ENCODE measurements at places on chromosomes 1 and 21.
A peak's percentile ranks its signal among the peaks of the same experiment; 100 is the strongest.

- DNase-seq: no peak
Observed at GRCh38 chr1:15388201-15388880, 21.3 kb upstream of the EFHD2 start.

DNA sequence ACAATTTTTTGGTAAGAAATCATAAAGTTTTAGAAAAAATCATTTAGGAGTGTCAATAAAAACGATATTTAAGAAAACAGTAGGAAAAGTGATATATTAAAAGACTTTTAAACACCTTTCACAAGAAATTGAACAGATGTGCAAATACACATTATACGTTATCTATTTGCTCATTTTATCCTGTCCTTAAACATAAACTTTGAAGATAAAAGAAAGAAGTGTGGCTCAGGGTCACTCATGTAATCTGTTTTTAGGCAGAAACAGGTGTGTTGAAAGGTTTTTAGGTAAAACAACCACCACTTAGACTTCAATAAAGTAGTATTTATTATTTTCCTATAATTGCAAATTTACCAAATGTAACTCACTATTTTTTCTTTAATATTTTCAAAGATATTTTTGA is 13.1 kb downstream of the AMY2B start:
- DNase-seq: no peak

DNA sequence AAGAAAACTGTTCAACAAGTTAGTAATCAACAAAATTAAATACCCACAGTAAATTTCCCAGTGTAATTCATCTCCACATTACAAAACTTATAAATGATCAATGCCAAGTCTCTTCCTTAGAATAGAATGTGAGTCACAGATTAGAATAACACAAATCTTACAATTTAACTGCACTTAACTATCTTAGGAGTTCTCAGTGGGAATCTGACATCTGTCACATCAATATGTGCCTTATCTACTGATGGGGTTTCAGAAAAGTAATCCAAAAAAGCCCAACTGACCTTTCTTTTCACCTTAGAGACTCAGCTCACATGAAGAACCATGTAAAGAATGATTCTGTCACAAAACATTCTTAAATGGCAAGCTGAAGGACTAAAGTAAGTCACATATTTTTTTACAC is 141.4 kb downstream of the RERE start:
- DNase-seq: no peak

GRCh38 chr1:47817861-47818260 is 179.3 kb downstream of the TRABD2B start:
- no peak for DNase-seq

GRCh38 chr1:92695104-92695503 is 89.8 kb downstream of the EVI5 start:
- peak; percentile 21 for DNase-seq

- no peak for DNase-seq
Observed at GRCh38 chr1:3318329-3318728, 136.1 kb upstream of the ARHGEF16 start.

DNA sequence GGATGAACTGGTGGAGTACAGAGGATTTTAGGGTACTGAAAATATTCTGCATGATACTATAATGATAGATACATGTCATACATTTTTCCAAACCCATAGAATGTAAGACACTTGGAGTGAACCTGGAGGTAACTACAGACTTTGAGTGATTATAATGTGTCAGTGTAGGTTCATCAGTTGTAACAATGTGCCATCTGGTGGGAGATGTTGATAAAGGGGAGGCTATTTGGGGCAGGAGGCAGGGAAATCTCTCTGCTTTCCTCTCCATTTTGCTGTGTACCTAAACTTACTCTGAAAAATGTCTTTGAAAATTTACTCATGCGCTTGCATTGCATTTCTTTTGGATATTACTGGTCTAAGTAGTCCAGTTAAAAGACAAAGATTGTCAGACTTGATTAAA is 35.2 kb downstream of the PTBP2 start:
- no peak for DNase-seq

GRCh38 chr21:28669321-28669720 is 323.4 kb downstream of the LTN1 start:
- no peak for DNase-seq

DNA sequence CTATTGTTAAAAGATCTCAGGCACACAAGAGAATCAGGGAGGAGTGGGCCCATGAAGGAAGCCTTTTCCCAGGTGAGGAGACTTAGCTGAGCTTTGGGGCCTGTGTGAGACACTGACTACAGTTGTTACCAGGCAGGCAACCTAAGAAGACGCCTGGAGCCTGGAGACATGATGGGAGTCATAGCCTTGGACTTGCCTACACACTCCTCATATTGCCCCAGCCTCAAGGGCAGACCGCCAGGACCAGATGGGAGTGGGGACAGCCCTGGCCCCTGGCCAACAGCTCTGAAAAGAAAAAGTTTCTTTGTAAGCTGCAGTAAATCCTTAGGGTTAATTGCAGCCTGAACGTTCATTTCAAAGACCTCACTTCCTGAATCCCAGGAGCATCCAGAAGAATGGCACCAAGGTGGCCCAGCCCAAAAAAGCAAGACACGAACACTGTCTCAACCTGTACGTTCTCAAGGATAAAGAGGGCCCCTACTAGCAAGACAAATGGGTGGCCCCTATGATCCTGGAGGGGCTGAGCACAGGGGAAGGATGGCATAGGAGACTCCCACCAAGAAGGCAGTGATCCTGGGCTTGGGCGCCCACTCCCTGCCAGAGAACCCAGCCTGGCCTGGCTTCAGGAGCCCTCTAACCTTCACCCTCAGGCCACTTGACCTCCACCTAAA is 33.2 kb upstream of the BTG2 start:
- no peak for DNase-seq

GRCh38 chr1:55049914-55050278 is 10.5 kb downstream of the PCSK9 start:
- DNase-seq: peak; percentile 52

GRCh38 chr1:235567812-235568503 is 63.7 kb upstream of the B3GALNT2 start:
- DNase-seq: no peak

DNA sequence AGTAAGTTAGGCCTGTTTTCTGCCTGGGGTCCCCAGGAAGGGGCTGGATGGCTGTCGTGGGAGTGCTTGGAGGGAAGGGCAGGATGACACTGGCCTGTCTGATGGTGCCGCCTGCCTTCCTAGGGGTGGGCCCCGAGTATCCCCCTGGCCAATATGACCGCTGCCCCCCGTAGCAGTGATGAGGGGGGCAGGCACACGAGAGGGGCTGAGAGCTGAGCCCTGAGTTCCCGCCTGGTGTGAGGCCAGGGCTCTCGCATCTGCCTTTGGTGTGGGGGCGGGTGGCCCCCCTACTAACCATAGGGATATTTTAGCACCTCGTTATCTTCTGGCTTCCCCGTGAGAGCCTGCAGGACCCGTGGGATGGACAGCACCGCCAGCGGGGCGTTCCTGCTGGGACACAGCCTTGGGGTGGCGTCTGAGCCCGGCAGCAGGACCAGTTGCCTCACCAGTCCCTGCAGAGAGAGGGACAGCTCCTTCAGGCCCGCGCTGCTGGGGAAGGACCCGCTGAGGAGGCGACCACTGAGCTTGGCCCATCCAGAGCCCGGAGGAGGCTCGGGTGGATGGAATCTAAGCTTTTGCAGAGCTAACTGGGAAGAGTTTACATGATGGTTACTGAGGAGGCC is 10.4 kb downstream of the KRTAP10-1 start:
- no peak for DNase-seq

GRCh38 chr21:46634966-46635323 is 529 bp upstream of the PRMT2 start:
- DNase-seq: peak; percentile 91

DNA sequence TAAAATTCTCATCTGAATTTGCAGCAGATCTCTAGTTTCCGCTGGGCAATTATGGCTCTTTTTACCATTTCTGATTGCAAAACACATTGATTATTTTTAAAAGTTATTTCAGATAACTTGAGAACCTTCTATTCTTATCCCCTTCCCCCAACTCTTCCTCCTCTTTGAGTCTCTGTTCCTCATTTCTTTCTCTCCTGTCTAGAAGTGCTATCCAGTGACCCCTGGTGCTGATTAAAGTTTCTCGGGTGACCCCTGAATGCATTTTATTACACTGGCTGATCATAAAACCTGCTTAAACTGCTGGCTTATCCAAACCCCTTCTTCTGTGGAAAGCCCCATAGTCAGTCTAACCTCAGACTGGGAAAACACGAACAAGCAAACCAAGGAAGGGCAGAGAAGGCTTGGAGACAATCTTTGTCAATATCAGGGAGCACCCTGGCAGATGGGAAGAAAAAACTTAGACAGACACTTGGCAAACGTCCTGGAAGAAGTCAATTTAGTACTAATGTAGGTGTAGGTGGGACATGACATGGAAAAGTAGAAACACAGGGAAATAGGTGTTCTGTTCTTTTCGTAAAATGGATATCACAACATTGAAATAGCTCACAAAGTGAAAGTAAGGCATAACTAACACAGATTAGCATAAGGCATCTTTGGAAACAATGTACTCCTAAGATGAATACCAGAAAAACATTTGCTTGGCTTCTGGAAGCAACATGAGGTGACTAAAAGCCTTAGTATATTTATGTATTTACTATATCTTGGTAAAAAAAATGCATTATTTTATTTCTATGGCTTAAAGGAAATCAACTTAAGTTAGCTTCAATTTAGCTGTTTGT is 61.4 kb downstream of the GORAB start:
- peak; percentile 27 for DNase-seq

- DNase-seq: peak; percentile 79
Observed at GRCh38 chr1:45979074-45979777, 153.2 kb downstream of the PIK3R3 start.

DNA sequence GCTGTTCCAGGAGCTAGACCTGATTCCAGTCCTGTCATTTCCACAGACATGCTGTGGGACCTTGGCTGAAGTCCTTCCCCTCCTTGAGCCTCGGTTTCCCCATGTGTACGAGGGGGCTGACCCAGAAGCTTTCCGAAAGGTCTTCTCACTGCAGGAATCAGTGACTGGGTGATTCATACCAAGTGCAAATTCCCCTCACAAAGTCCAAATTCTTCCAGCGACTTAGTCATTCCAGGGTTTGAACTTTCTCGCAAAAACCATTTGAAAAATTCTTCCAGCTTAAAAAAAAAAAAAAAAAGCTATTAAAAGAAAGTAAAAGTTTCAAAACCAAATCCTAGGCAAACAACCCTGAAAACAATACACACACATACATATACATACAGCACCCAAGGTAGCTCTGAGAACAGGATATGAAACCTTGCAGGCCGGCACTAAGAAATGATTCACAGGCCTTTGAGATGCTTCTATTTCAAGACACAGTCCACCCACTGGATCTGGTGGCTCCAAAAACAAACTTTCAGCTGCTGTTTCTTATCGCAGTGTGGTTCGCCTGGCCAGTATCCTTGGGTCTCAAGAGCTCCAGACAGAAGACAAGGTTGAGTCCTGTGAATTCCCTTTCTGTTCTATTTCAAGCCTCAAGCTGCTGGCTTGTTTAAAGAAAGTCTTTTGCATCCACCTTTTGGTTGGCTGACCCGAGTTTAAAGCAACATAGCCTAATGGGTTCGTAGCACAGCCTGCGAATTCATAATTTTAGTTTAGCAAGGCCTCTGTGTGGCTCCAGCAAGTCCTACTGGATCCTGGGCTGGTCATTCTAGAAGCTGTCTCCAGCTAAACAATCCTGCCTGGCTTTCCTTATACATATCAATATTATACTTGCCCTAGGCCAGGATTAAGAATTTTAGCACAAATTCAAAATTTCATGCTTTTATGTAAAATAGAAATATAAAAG is 18.0 kb upstream of the ID3 start:
- DNase-seq: peak; percentile 96

DNA sequence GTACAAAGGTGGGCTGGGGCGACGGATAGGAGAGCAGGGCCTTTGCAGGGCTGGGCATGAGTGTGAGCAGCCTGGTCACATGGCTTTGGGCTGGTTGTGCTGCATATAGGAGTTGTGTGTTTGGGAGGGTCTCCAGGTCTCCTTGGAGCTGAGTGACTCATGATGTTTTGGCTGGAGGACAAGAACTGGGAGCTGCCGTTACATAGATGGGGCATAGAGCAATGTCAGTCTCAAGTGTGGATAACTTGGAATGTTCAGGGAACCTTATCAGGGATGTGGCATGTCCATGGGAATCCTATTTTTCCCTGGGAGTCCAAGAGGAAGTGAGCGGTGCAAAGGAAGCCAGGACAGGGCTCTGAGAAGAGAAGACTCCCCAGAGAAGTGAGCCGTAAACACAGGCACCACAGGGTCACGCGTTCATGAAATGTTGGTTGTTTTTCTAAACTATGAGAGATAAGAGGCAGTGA is 136.4 kb upstream of the KCNE2 start:
- peak; percentile 97 for DNase-seq

DNA sequence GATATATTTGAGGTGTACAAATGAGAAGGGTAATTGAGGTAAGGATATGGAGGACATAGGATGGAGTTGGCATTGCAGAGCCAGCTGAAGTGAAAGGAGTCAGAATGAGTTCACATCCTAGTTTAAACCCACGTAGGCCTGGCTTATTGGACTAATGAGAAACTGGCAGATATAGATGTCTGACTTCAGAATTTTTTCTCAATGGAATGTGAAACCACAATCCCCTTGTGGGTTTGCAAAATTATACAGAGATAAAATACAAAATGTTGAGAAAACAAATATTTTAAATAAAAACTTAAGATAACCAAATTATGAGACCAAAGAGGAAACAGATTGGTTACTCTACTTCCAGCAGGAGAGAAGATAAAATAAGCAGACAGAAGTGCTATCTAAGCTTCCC is 277.4 kb upstream of the LRRC7 start:
- peak; percentile 51 for DNase-seq

DNA sequence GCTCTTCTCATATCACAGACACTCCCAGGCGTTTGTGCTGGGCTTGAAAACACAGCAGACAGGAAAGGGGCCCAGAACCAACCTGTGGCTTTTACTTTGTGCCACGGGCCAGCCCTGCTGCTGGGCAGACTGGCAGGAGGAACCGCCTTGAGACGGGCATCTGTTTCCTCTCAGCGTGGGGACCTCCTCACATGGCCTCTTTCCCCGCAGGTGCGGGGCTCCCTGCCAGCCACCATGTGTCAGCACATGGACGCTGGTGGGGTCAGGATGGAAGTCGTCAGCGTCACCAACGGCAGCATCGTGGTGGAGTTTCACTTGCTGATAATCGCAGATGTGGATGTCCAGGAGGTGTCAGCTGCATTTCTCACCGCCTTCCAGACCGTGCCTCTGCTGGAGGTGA is 47.8 kb downstream of the UMODL1 start:
- DNase-seq: no peak

- DNase-seq: no peak
Observed at GRCh38 chr1:43074244-43074643, 97.8 kb downstream of the EBNA1BP2 start.

DNA sequence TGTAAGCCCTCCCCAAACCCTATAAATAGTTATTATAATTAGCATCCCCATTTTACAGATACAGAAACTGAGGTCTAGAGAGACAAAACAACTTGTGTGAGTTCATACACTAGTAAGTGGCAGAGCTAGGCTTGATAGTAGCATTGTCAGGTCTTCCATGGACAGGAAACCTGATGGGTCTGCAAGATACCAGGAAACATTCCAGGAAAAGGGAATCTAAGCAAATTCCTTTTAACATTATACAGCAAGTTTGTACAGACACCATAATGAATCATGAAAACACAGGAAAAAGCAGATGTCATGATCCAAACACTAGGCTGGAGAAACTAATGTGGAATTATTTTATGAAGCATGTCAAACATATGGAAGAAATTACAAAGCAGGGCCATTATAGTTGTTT is 89.1 kb upstream of the KCNK2 start:
- no peak for DNase-seq

Measured in fibroblast of villous mesenchyme (primary cell).